ENCODE measurements at places on chromosomes 13 and 19. TPM values are rescaled to one million over a fixed set of nuclear protein-coding genes. Genes with fewer than 3 reads are reported as not detected.

ZSWIM4 gene
- polyA plus RNA-seq, result 0.81 TPM

SF3A2 gene
- polyA plus RNA-seq, result 16.8 TPM

ZNF221 gene
- polyA plus RNA-seq, result 1.6 TPM

ZNF560 gene
- 0.16 TPM for polyA plus RNA-seq

ZNF71 gene
- polyA plus RNA-seq, result 6.2 TPM

FGF22 gene
- polyA plus RNA-seq, result not detected

CD70 gene
- 0.20 TPM for polyA plus RNA-seq

SBK2 gene
- not detected for polyA plus RNA-seq

UBE2L5 gene
- not detected for polyA plus RNA-seq

TMEM86B gene
- 0.46 TPM for polyA plus RNA-seq

KANK2 gene
- 77.1 TPM for polyA plus RNA-seq
